NCI-H2227 treated with DMSO at 0.1 percent for 48 hours (cell line): ENCODE measurements at places on chromosomes 4 and X.

DNA sequence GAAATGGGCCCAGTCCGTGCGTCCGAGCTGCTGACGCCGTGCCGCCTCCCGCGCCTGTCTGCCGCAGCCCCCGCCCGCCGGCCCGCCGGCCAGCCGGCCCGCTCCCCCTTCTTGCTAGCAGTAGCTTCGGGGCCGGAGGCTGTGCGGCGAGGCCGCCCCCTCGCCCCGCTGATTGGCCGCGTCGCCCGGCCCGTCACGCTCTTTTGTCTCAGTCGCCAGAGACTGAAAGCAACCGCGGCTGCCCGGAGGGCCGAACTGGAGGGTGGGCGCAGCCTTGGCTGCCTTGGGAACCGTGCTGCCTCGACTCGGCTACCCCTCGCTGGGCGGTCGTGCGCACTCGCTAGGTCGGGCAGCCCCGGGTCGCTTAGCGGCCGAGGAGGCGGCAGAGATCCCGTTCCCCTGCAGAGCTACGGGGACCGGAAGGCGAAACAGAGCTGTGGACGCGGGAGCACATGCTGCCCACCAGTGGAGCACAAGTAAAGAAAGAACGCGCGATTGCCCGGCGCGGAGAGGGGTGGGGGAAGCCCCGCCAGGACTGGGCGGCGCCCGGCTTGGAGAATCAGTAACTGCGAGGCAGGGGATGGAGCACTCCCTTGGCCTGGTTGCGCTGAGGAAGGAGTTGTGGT lies at the start of gene ZCCHC18:
Gene ZCCHC18 (plus strand): TSS at position 198 of the 626 bp plus-strand sequence. CDS start 1,589 bp downstream, outside the sequence.
- DNase-seq, result peak; percentile 87

DNA sequence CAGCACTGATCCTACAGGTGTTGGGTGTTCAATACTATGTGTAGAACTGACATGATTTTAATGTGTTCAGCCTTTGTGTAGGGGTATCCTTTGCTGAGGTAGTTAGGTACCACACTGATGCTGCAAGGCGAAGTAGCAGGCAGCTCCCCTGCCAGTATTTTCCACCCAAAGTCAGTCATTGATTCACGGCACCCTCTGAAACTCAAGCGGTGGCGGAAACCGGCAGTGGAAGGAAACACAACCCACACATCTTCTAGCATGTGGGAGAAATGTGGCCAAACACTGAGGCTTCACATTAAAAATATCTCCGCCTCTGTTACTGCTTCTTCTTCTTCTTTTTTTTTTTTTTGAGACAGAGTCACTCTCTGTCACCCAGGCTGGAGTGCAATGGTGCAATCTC lies 126.3 kb downstream of the AASDH start:
- no peak for DNase-seq

DNA sequence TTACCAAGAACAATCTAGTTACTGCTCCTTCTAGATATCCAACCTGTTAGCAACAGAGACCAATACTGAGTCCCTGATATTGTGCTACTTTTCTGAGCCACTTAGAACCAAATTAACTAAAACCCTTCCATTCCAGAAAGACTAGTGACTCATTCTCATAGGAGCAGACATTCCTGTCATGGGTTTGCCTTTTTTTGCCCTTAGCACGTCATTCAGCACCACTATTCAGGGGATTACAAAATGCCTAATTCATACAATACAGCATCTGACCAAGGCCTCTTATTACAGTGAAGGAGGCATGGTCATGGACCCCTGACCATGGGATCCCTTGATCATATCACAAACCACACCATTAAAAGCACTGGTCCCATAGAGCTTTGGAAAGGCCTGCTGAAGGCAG lies 123.8 kb upstream of the CXCL13 start:
- DNase-seq, result no peak

- no peak for DNase-seq
Measured at GRCh38 chrX:17403972-17404371, 29.0 kb downstream of the NHS start.

DNA sequence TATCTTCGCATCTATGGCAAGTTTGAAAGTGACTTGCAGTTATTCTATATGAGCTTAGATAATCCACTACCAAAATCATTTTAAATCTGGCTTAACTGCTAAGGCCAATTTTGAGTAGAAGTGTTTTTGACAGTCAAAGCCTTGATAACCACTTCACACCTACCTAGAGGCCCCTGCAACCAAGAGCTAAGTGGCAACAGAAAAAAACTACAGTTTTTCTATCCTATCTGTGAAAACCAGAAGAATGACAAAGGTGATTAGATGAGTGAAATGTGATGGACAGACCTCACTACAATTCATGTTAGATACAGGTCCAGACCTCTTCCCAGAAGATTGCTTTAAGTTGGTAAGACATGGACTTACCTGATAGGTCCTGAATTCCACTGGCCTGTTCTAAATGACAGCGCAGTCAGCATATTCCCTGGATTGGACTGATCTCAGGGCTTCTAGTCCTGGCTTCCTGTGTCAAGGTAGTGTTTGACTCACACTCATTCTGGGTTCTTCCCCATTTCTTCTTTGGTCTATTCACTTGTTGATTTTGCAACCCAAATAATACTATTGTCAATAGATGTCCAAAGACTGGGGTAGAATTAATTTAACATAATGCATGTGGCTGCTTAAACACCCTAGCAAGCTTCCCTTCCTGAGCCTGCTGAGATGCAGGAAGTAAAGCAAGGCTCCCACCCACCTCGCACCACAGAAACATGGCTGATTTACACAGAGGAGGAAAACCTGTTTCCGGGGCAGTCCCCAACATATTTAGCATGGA lies 65.1 kb downstream of the PPP3CA start:
- DNase-seq, result no peak

GRCh38 chr4:95465010-95465409 lies 83.8 kb downstream of the UNC5C start:
- DNase-seq, result peak; percentile 49

- DNase-seq, result no peak
Measured at GRCh38 chrX:2521092-2521926, 20.5 kb upstream of the DHRSX start.

- no peak for DNase-seq
Measured at GRCh38 chr4:146098978-146099377, 76.5 kb upstream of the LSM6 start.

- no peak for DNase-seq
Measured at GRCh38 chr4:128359422-128359821, 71.8 kb upstream of the PGRMC2 start.

GRCh38 chr4:8072235-8072968 lies 86.2 kb downstream of the ABLIM2 start:
- DNase-seq, result no peak

DNA sequence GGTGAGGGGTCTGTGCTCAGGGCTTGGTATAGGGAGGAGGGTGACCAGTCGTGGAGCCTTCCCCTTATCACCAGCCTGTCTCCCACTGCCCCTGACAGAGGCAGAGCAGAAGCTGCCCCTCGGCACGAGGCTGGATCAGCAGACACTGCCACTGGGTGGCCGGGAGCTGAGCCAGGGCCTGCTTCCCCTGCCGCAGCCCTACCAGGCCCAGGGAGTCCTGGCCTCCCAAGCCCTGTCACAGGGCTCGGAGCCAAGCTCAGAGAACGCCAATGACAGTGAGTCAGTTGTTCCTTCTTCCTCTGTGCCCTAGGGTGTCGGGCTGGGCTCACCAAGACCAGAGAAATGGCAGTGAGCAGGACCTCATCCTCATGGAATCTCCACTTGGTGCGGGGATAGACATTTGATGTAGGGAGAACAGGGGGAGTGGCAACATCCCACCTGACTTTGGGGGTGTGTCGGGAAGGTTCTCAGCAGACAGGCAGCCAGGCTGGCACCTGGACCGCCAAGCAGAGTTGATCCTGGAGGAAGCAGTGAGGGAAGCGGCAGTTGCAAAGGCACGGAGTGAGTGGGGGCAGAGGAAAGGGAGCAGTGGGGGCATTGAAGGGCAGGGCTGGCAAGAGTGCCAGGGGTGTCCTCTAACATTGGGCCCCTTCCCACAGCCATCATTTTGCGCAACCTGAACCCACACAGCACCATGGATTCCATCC lies 14.3 kb upstream of the UBA1 start:
- no peak for DNase-seq

GRCh38 chr4:76729460-76729859 lies 168.5 kb downstream of the SOWAHB start:
- no peak for DNase-seq

GRCh38 chr4:38400946-38401345 lies 263.1 kb upstream of the KLF3 start:
- DNase-seq, result no peak

GRCh38 chrX:53422861-53423306 lies at the start of gene RIBC1:
Gene RIBC1 (plus strand): TSS chrX:53422873. CDS start chrX:53426277, 3,404 bp downstream.
- peak; percentile 85 for DNase-seq

DNA sequence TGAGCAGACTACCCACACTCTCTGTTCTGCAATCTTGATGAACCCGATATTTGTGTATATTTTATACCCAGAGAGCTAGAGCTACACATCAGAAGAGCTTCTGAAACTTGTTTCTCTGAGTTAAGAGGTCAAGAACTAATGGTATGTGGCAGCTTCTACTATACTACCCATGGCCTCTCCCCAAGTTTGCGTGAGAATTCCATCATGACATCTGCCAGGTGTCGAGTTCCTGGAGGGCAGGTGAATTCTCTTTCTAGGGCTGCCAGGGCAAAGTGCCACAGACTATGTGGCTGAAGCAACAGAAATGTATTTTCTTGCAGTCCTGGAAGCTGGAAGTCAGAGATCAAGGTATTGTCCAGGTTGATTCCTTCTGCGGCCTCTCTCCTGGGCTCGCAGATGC lies 4.4 kb downstream of the SORCS2 start:
- no peak for DNase-seq
